ENCODE measurements at places on chromosomes 4 and X.
A peak's percentile ranks its signal among the peaks of the same experiment; 100 is the strongest.

GRCh38 chr4:104025251-104025650 lies 305.5 kb upstream of the TACR3 start:
- no peak for DNase-seq

- no peak for DNase-seq
Observed at GRCh38 chr4:152634110-152634760, 45.6 kb downstream of the TMEM154 start.

DNA sequence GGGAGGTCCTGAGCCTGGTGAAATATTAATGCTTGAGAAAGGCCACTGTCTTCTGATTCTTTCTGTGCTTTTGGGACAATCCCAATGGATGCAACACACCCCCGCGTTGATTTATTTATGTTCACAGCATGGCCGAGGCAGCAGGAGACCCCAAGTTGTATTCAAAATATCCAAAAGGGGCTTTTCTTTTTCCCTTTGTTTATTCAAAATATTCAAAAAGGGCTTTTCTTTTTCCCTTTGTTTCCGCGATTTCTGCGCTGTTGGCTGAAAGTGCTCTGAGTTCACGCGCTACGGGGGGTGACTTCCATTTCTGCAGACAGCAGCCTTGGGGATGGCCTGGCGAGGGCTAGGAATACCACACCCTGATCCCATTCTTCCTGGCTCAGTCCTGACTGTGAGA lies 59.5 kb upstream of the PPP2R3B start:
- DNase-seq, result no peak

DNA sequence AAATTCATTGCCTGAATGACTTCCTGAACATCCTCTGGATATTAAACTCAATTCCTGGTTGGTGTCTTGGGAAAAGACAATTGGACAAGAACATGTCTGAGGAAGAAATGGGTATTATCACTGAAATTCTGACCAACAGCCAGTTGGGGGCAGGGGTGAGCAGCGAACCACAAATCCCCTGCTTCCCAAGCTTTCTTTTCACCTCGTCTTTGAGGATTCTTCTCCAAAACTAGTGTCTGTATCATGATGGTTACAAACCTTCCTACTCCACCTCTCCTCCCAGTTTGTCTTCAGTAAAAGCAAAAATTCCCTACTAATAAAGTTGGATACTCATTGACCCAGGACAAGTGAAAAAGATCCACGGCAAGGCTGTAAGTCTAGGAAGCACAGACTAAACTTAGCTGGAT lies 48.3 kb upstream of the WDR1 start:
- DNase-seq, result no peak

DNA sequence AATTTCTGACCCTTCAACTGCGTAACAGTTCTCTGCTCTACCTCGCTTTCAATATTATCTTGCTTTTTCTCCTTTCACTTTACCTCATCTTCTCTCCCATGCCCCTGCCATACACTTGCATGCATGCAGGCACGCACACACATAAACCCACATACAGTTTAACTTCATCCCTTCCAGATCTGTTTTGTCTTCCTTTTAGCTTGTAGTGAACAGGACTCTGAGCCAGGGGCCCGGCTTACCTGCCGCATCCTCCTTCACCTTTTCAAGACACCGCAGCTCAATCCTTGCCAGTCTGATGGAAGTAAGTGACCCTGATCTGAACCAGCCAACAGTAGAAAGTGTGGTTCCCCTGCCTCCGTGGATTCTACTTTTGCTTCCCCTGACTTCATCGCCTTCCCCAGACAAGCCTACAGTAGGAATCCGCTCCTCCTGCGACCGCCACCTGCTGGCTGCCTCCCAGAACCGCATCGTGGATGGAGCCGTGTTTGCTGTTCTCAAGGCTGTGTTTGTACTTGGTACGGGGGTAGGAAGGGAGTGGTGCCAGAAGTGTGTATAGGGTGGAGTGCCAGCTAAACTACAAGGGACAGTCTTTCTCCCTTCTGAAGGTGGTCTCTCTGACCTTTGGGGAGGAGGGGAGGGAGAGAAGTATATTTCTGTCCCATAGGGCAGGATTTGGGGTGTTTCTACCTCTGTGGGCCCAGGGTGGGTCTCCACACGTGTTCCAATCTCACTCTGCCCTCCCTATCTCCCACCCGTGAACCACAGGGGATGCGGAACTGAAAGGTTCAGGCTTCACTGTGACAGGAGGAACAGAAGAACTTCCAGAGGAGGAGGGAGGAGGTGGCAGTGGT lies 10.7 kb downstream of the MED12 start:
- peak; percentile 81 for DNase-seq

DNA sequence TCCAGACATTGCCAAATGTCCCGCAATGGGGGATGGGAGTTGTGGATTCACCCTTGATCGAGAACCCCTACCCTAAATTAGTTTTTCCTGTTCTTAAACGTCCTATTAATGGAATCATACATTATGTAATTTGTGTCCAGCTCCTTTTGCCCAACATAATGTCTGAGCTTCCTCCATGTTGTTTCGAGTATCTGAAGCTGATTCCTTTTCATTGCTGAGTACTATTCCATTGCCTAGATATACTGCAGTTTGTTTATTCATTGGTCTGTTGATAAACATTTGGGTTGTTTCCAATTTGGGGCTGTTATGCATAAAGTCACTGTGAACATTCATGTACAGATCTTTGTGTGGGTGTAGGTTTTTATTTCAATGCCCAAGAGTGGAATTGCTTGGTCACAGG lies 251.3 kb downstream of the BCOR start:
- no peak for DNase-seq

DNA sequence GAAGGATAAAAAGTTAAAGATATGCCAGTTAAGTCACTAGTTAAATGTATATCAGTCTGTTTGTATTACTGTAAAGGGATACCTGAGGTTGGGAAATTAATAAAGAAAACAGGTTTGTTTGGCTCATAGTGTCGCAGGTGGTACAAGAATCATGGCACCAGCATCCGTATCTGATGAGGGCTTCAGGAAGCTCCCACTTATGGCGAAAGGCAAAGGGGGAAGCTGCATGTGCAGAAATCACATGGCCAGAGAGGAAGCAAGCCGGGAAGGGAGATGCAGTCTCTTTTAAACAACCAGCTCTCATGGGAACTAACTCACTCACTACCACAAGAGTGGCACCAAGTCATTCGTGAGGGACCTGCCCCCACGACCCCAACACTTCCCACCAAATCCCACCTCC lies 91.9 kb upstream of the SH3RF1 start:
- no peak for DNase-seq

DNA sequence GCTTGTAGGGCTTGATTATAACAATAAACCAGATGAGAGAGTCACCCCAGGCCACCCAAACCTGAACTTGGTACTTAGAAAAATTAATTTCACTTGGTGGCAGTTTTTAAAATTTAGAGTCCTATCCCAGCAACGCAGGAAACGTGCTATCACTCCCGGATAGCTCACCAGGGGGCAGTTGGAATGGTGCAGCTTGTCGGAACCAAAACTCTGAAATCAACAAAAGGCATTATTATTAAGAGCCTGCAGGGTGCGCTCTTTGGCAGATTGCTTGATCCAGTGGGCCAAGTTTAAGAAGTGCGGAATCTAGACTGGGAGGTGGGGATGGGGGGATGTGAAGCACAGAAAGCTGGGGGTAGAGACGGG lies 2.4 kb downstream of the FRAS1 start:
- DNase-seq, result no peak

GRCh38 chrX:42085836-42086235 lies 162.5 kb upstream of the CASK start:
- no peak for DNase-seq

GRCh38 chrX:24485976-24486680 lies 21.0 kb downstream of the PDK3 start:
- no peak for DNase-seq

GRCh38 chr4:93751411-93751810 lies 77.1 kb upstream of the ATOH1 start:
- no peak for DNase-seq

GRCh38 chr4:2253160-2254084 lies 8.5 kb downstream of the MXD4 start:
- no peak for DNase-seq

- DNase-seq, result no peak
Observed at GRCh38 chr4:146978641-146979040, 33.0 kb upstream of the TTC29 start.

DNA sequence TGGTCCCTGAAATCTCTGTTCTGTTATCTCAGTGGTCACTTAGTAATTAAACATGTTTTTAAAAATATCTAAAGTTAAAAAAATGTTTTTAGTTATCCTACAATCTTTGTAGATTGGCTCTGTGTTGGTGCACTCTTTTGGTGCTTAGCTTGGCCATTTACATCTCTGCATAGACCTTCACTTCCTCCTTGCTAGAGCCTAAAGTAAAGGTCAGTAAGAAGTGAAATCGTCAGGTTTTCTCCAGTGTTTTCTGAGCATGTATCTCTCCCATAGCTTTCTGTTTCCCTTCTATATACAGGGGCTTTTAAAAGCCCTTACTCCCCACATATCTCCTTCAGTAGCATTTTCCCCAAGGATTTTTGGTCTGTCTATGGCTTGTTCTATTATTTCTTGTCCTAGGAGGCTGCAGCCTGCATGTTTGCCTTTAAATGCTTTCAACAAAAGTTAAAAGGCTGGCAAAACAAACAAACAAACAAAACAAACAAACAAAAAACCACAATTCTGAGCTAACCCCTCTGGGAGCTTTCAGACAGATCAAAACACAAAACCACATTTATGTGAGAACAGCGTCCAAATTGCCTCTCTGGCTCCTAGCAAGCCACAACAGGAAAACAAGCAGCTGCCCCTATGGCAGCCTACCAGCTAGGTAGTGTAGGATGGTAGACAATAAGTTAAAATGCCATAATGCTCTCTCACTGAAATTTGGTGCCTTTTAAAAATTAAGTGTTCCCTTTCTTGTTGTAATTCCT lies 27.3 kb upstream of the GPRASP2 start:
- DNase-seq, result no peak

- DNase-seq, result no peak
Observed at GRCh38 chrX:134315866-134316265, 78.9 kb downstream of the CCDC160 start.

GRCh38 chr4:111618908-111619307 lies 526.3 kb upstream of the FAM241A start:
- DNase-seq, result no peak

DNA sequence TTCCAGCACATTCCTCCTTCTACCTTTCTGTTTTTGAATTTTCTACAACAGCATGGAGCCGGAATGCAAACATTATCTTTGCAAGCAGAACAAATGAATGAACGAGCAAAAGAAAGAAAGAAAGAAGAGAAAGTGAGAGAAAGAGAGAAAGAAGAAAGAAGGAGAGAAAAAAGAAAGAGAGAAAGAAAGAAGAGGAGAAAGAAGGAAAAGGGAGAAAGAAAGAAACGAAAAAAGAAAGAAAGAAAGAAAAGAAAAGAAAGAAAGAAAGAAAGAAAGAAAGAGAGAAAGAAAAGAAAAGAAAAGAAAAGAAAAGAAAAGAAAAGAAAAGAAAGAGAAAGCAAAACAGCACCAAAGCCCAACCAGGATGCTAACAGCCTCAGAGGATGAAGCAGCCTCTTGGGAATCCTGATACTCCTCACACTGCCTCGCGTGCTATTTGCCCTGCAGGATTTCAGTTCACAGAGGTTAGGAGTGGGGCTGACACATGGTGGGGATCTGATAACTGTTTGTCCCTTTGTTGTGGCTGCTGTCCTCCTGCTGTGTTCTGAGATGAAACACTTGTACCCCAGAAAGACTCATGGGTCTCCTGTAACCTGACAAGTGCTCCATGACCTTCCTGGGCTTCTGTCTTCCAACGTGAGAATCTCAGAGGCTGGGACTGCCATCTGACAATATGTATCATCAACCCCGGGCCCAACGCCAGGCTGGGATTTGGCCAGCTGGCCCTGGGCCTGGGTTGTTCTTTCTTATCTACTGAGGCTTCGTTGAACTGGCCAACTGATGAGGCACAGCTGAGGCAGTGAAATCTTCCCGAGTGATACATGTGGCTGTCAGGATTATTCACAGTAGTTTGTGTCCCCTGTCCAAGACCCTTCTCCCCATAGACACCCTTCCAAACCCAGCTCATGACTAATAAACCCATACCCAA lies 61.0 kb downstream of the SEPSECS start:
- no peak for DNase-seq

DNA sequence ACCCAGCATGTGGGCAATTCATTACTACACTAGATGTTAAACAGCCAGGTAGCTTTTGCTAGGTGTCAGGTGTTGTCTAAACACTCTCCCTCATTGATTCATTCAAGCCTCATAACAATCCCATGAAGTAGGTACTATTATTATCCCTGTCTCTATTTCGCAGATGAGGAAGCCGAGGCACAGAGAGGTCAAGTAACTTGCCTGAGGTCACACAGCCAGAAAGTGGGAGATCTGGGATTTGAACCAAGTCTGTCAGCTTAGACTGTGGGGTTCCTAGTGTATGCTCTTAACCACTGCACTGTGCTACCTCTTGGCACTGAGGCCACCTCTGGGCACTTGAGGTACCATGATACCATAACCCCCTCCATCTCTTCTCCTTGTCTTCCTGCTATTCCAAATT lies 17.4 kb upstream of the XPNPEP2 start:
- DNase-seq, result no peak

GRCh38 chr4:127759893-127760292 lies 22.2 kb upstream of the HSPA4L start:
- no peak for DNase-seq

DNA sequence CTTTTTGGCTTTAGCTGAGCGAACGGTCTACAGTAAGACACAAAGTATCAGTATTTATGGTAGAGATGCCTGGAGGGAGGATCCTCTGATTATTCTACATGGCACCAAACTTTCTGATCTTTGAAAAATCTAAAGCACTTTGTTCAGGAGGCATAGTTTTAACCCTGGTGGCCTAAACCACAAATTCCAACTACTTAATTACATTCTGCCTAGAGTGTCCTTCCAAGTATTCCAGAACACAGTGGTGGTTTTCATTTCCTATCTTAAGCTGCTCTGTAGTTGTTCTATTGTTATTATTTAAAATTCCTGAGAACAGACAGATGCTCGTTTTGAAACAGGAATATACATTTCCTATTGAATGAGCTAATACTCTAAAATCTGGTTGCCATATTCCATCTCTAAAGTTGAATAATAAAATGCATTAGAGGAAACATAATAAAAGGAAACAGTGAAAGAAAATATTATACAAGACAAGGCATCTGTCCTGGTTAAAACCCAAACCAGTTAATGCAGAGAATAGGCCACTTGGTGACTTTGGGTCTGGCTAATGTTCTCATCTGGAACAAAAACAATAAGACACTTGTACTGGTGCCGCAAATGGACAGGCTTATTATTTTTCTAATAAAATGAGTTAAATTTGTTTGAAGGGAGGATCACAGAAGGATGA lies 657.4 kb downstream of the SPRY1 start:
- no peak for DNase-seq

DNA sequence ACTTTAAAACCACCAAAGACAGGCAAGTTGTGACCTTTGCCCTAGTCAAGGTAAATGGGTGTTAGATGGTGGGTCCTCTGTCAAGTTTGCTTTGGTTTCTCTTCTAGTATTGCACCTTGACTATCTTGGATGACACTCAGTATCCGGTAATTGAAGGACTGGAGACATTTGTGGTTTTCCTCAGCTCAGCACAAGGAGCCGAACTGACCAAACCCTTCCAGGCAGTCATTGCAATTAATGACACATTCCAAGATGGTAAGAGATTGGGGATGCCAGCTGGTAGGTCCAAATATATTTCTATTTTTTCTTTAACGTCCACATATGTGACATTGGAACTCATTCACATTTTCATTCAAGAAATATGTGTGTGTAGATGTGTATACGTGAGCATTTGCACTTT lies 69.3 kb upstream of the ANXA3 start:
- no peak for DNase-seq

GRCh38 chr4:2768921-2769336 lies 12.8 kb upstream of the TNIP2 start:
- DNase-seq, result no peak

Measured in CD4-positive, alpha-beta T cell treated with Interleukin-2 at 100 ng/mL for 4 hours (primary cell).